ENCODE measurements at places on chromosomes 11 and 22. TPM values are rescaled to one million over a fixed set of nuclear protein-coding genes. Genes with fewer than 3 reads are reported as not detected.
A peak's percentile ranks its signal among the peaks of the same experiment; 100 is the strongest.

The ST14 gene
- 0.05 TPM for polyA plus RNA-seq

The HIKESHI gene
- 45.3 TPM for polyA plus RNA-seq

The SAA4 gene
- polyA plus RNA-seq = not detected

The OR52I1 gene
- not detected for polyA plus RNA-seq

The MOV10L1 gene
- 0.30 TPM for polyA plus RNA-seq

- no peak for DNase-seq
Measured at GRCh38 chr11:118442908-118443589, 6.8 kb downstream of the KMT2A start.

DNA sequence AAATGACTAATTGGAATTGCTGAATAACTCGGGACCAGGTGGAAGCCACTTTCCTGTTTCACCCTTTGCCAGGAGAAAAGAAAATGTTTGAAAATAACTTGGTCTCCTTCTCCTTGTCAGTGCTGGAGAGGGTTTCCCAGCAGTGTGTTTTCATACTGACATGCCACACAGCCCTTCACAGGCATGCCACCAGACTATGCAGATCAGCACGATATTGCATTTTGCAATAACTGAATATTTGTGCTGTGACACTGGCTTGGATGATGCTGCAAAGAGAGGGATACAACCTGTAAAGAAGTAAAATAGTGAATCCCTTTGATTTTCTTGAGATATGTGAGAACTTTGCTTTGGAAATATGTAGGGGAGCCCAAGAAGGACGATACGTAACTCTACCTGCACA is 200.0 kb upstream of the NAV2 start:
- DNase-seq = no peak

GRCh38 chr11:79507706-79508105 is 66.9 kb upstream of the TENM4 start:
- DNase-seq = no peak

DNA sequence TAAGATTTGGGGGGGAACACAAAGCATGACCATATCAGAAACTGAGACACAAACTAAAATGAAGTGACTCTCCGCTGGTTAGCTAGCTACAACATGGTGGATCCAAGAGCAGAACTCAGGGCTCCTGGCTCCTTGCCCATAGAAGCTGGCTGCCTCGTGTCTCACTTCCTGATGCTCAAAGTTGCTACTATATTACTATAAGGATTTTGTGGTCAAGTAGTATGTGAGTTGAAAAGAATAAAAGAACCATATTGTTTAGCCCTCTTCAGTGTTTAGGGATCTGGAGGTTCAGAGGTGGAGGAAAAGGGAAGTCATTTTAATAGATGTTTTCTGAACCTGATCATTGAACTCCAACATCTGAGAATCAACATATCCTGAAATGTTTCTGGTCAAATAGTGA is 16.9 kb upstream of the SIK2 start:
- DNase-seq = no peak

DNA sequence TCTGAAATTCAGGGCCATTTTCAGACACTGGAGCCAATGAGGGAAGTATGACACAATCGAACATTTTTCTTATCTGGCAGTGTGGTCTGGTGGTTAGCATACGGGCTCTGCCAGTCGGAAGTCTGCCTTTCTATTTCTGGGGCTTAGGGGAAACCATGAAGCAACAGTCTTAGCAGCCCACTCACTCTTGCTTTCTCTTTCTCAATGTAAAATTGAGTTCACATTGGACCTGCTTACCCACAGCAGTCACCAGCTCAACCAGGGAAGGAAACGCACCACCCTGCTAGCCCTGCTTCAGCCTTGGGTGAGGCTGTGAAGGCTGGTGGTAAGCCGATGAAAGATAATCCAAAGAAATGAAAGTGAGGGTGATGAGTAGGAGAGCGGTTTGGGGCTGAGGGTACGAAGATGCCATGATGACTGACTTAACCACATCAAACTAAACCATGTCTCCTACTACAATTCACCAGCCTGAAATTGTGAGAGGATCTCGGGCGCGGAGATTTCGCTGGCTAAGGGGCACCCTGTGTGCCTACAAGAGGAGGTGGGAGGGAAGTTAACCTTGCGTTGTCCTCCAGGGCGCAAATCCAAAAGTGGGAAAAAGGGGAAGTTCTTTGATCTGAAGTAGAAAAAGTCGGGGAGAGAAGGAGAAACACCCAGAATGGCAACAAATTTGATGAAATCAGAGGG is 2.0 kb upstream of the LMO2 start:
- DNase-seq = no peak

GRCh38 chr22:19691721-19692341 is 22.5 kb upstream of the SEPTIN5 start:
- DNase-seq = peak; percentile 18
